ENCODE measurements at places on chromosomes 7 and 10.
A peak's percentile ranks its signal among the peaks of the same experiment; 100 is the strongest.

DNA sequence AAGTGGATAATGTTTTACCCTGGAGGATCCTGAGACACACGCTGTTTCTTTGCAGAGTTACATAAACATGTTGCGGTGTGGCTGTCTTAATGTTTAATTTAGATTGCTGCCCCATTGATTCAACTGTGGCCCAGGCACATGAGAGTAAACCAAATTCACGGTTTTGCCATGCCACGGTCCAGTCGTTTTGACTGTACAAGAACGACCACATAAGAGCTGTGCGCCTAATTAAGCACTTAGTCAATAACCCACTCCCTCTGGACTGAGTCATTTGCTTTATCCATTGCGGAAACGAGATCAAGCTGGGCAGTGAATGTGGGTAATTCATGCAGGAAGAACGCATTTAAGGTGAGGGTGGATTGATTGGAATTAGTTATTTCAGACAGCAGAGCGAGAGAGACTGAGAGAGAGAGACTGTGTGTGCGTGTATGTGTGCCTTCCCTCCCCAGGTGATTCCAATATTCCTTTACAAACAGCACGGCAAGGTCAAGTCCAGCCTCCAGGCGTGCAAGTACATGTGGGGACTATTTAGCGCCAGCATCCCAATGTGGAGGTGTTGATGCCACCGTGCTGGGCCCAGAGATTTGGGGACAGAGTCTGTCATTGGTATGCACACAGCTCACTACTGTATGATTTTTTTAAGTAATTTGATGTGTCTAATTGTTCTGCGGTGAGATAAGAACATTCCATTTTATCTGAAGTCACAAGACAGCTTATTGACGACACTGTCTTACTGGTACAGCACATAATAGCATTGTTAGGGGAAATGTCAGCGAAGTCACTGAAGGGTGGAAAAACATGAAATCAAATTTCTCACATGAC lies 8.4 kb upstream of the TEX36 start:
- ATAC-seq = no peak

- ATAC-seq = no peak
Observed at GRCh38 chr10:60564475-60564874, 174.8 kb upstream of the ANK3 start.

- no peak for ATAC-seq
Observed at GRCh38 chr7:128271942-128272481, 30.9 kb downstream of the LEP start.

DNA sequence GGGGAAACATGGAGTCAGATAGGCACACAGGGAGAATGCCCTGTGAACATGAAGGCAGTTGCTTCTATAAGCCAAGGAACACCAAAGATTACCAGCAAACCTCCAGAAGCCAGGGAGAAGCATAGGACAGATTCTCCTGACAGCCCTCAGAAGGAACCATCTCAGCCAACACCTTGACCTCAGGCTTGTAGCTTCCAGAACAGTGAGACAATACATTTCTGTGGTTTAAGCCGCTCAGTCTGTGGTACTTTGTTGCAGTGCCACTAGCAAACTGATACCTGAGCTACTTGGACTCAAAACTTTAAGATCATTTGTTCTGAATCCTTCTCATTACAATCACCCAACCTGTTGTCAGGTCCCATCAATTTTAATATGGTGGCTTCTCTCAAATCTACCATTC lies 31.2 kb downstream of the ABLIM1 start:
- no peak for ATAC-seq

GRCh38 chr10:101818872-101819633 lies 809 bp upstream of the OGA start:
- ATAC-seq = peak; percentile 27

GRCh38 chr10:60714233-60714632 lies 64.0 kb upstream of the CDK1 start:
- no peak for ATAC-seq

DNA sequence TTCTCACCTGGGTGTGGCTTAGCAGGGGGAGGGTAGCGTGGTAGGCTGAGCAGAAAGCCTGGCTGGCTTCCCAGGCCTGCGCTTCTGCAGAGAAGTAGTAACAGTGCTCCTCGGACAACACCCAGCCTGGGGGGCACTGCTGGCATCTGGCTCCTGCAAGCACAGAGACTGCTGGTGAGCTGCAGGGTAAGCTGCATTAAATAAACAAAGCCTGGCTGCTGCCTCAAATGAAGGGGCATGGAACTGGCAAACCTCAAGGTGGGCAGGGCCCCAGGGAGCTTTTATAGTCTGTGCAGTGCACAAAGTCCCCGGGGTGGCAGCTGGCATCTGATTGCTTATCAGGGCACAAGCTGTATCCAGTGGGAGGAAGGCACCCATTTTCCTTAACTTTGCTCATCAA lies 3.9 kb downstream of the KLRG2 start:
- ATAC-seq = no peak

DNA sequence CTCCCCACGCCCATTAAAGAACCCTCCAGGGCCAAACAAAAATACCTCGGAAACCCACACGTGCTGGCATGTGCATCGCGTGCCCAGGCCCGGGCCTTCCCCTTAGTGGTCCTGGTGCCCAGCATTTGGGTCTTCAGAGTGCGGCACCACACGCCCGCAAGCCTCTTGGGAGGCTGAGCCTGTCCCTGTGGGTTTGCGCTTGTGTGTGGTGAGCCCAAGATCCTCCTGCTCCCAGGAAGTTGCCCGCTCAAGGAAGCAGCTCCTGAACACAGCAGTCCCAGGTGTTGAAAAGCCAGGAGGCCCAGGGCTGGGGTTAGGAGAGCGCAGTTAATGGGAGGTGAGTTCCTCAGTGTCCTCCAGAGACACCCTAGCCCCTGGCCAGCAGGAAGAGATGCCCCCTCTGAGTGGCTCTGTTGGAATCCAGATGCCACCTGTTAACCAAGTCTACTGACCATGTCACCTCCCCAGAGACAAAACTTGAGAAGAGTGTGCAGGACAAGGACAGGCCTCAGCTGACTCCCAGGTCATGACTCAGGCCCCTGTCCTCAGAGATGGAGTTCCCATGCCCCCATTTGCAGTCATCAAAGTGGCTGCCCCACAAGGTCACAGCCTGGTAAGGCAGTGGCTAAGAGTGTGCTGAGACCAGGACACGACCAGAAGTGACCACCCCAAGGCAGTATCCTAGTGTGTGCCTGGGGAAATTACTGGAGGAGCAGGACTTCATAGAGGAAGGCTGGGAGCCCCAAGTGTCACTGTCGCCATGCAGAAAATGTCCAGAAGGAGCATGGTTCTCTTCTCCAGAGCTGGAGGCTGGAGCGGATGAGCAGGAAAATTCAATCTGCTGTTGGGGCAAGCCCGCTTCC lies 5.2 kb downstream of the FZD9 start:
- ATAC-seq = peak; percentile 2

- ATAC-seq = no peak
Observed at GRCh38 chr7:151825721-151826120, 51.2 kb downstream of the PRKAG2 start.

DNA sequence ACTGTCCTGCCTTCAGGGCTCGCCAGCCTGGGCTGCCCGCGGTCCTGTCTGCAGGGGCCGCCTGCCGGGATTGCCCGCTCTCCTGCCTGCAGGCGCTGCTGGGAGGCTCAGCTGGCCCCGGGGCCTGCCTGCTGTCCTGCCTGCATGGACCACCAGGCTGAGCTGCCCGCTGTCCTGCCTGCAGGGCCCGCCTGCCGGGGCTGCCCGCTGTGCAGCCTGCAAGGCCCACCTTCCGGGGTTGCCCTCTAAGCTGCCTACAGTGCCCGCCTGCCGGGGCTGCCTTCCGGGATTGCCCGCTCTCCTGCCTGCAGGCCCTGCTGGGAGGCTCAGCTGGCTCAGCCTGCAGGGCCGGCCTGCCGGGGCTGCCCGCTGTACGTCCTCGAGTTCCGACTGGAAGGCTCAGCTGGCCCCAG lies 164.4 kb downstream of the GLRX3 start:
- no peak for ATAC-seq

DNA sequence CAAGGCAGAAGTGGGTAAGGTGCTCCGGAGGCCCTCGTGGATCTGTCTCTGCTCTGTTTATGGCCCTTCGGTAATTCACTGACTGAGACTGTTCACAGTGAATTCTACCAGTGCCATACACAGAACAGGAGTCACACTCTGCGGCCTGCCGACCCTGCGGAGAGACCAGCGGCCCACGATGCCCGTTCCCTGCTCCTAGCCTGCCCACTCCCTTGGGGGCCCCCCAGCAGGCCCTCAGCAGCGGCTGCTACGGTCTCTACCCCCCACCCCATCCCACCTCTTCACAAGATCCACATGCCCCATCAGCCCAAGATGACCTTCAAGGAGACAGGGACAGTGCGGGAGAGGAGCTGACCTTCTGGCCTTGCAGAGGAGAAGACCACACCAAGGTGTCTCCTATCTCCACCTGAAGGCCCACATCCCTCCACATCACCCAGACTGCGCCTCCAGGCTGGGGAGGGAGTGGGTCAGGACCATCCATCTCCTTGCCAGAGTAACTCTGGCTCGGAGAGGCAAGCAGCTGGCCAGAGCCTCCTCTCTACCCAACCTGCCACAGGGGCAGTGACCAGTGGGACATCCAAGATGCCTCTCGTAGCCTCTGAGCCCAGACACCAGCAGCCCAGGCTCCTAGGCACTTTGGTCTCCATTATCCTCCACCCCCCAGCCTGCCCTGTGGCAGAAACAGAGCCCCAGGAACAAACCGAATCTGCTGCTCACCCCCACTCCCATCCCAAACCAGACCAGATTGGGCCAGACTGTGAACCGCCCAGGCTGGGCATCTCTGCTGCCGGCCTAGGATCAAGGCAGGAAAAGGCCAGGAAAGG lies 163.6 kb downstream of the NRF1 start:
- no peak for ATAC-seq

GRCh38 chr10:22222236-22223190 lies 4.7 kb upstream of the EBLN1 start:
- no peak for ATAC-seq

DNA sequence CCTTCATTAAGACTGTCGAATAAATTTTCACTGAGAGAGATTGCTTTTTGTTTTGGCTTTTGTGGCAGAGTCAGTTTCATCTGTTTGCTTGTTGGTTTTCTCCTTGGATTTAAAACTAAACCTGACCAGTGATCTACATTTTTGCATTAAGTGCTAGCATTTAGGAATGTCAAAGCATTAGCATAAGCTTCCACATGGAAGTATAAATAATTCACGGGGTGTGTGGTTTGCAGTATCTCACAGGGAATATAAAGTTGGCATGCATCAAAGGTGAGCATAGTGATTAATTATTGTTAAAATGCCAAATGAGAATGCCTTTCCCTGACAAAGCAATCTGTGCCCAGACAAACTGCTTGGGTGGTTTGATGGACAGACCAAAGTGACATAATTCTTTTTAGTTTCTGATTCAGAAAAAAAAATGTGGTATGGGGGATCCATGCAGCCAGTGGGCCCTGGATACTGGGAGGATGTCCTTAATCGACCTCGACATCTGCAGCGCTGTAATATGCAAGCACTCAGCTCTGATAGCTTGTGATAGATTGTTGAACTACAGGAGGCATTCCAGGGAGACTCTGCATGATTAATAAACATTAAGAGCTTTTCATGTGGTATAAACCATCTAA lies 339.3 kb upstream of the POM121L12 start:
- no peak for ATAC-seq

- ATAC-seq = no peak
Observed at GRCh38 chr10:114478281-114478680, 74.0 kb upstream of the AFAP1L2 start.

GRCh38 chr7:151484971-151485707 lies 34.6 kb downstream of the RHEB start:
- ATAC-seq = peak; percentile 84

DNA sequence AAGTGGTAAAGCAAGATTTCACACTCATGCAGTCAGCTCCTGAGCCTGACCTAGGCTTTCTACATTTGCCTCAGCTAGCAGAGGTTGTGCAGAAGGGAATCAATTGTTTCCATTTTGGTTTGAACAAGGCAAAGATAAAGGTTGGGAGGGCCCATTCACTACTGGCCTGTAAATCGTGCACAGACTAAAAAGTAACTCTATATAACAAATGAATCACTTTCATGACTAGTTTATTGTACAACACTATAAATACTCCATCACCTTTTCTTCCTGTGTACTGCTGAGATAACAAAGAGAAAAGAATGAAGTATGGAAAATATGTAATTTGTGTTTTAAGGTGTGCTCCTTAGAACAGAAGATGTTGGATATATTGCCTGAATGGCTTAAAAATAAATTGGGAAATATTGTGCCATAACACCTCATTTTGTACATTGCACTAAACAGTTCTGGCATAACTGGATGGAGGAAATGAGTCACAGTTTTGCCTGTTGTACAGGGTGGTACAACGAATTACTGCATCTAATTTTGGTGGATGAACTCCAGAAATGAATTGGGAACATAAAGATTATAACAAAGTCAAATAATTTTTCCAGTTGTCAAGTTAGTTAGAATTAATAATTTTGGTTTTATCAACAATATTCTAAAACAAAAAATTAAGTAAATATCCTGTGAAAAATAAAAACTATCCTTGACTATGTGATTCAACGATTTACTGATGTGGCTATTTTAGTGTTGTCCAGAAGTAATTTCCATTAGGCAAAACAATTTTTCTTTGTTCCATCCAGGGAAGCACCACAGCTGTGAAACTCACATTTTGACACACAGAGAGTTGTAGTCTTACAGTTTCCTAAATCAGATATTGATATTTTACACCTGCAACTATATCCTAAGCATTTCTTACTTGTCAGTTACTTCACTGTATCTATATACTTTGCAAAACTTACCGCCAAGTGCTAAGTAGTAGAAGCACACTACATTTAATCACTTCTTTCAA lies 18.0 kb downstream of the SEMA3C start:
- peak; percentile 75 for ATAC-seq

DNA sequence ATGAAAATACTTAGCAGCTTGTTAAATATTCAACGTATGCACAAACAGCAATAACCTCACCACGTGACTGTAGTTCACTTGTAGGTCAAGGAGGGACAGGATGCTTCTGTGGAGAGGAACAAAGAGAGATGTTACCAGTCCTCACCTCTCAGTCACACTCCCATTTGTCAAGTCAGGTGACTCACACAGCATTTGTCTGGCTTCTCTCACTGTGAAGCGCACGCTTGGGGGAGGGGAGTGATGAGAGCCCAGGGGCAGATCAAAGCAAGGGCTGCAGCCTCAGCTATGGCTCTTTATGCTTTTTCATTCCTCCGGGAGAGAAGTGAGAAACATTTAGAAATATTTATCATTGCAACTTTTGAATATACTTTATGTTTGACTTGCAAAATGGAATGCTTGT lies 2.9 kb upstream of the RBM20 start:
- peak; percentile 14 for ATAC-seq

DNA sequence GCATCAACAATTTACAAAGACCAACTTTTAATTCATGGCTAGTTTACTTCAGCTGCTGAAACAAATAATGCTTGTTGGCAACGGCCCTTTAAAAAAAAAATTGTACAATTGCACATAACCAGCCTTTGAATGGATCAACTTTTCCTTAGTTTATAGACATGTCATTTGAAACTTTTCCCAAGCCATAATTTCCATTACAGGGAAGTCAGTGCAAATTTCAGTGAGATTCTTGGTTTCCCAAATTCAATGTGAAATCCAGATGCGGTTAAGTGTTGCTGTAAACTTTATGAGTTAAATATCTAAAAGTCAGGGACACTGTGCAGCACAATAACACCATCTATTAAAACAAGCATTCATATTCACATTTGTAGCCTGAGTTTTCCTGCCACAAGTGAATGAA lies 182.2 kb downstream of the JAZF1 start:
- ATAC-seq = no peak

GRCh38 chr10:26662864-26663263 lies 34.6 kb upstream of the PDSS1 start:
- ATAC-seq = no peak

All from SK-N-SH treated with all-trans-retinoic acid at 6 μM for 48 hours (cell line).